Calu3 (cell line): ENCODE measurements at places on chromosomes 4 and X. TPM values are rescaled to one million over a fixed set of nuclear protein-coding genes. Genes with fewer than 3 reads are reported as not detected.
A peak's percentile ranks its signal among the peaks of the same experiment; 100 is the strongest.

Gene FAM47A
- not detected in 2 replicates for total RNA-seq

GRCh38 chr4:7910952-7911578 lies 28.6 kb downstream of the AFAP1 start:
- no peak for DNase-seq

Gene DCAF12L1
- not detected in 2 replicates for total RNA-seq

DNA sequence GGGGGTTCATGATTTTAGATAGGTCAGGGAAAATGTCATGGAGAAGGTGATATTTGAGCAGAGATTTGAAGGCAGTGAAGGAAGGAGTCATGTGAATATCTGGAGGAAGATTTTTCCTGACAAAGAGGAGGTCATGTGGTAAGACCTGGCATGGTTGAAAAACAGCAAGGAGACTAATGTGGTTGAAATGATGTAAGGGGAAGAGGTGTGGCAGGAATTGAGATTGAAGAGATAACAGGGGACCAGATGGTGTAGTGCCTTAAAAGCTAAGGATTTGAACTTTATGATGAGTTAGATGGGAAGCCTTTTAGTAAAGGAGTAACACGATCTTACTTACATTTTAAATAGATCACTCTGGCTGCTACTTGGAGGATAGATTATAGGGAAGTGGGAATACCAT lies 210.9 kb downstream of the RTL9 start:
- no peak for DNase-seq

Gene PNMA6F
- not detected in 2 replicates for total RNA-seq

- no peak for DNase-seq
Measured at GRCh38 chr4:11565899-11566298, 137.2 kb upstream of the HS3ST1 start.

- no peak for DNase-seq
Measured at GRCh38 chr4:112953262-112953661, 96.2 kb upstream of the ANK2 start.

DNA sequence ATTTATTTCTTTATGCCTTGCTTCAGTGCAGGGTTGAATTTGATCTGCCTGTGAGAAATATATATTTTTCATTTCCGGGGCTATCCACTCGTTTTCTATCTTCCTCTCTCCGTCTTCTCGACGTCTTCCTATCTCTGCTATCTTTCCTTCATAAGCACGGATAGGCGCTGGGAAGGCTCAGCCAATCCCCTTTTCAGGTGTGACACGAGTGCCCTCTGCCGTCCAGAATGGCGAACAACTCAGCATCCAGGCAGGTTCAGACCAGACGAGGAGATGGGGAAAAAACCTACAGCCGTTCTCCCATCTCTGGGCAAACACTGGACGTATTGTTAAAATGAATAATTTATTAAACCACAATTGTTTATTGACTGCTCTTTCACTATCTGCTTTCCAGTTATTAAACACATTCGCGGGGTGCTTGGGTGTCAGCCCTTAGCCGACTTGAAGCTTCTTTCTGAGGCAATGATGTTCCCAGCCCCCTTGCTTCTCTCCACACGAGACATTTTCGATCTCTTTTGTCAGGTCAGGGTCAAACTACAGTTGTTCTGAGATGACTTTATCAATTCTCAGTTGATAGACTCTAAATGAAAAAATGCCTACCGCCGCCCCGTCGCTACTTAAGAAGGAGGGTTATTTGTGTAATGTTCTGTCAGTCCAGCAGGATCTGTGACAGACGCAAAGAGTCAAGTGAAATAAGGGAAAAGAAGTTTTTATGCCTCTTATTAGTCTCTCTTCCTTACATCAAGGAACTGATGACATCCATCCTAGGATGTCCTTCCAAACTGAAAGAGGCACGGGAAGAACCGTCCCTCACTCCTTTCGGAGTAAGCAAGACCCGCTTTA lies 96.3 kb upstream of the NOCT start:
- DNase-seq = peak; percentile 79

DNA sequence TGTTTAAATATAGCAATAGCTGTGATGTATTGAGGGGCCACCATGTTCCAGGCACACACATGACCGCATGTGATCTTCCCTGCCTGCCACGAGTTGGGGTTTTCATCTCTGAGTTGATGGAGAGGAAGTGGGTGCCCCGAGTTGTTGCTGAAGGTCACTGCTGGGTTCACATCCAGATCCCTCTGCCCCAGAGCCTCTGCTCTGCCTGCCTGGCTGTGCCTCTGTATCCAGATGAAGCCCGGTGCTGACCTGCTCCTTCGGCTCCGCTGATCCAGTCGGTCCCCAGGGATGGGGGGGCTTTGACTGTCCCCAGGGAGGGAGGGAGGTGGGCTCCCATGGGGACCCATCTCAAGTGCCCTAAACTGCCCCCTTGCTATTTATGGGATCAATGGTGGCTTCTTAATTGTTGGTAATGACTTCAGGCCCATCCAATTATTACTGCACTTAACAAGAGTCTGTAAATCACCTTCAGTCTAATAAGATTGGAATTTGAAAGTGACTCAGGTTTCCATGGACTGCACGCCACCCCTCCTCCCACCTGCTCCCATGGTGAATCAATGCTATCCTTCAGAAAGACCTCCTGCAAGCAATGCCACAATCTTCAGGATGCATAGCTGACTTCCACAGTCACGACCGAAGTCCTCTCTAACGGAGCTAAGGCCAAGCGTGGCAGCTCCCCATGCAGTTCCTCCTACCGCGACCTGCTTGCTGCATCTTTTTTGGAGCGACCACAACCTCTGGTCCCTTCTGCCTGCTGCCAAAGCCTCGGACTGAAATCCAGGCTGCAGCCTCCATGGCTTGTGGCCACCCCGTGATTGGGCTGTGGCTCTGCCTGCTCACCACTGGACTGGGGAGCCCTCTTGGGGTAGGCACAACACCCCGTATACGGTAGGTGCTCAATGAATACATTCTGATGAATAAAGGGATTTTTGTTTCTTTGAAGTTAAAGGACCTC lies 73.1 kb downstream of the CPZ start:
- DNase-seq = no peak

- DNase-seq = no peak
Measured at GRCh38 chr4:94277534-94277933, 65.1 kb downstream of the HPGDS start.

DNA sequence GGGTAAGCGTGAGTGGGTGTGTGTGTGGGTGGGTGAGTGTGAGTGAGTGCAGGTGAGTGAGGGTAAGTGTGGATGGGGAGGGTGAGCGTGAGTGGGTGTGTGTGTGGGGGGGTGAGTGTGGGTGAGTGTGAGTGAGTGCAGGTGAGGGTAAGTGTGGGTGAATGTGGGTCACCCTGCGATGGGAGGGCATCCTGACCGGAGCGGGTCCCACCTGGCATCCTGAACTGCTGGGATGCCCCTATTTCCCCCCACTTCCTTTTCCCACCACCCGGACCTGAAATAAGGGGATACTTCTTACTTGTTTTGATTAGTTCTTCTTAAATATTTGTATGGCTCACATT lies 49.5 kb downstream of the ING2 start:
- no peak for DNase-seq

Gene PCDH18
- total RNA-seq = 0.24 and 0.49 TPM in 2 replicates

Gene PRKG2
- total RNA-seq = 0.76 and 1.5 TPM in 2 replicates

- DNase-seq = peak; percentile 61
Measured at GRCh38 chr4:76147454-76148141, 599 bp downstream of the NUP54 start.

Gene TMEM271
- not detected in 2 replicates for total RNA-seq

DNA sequence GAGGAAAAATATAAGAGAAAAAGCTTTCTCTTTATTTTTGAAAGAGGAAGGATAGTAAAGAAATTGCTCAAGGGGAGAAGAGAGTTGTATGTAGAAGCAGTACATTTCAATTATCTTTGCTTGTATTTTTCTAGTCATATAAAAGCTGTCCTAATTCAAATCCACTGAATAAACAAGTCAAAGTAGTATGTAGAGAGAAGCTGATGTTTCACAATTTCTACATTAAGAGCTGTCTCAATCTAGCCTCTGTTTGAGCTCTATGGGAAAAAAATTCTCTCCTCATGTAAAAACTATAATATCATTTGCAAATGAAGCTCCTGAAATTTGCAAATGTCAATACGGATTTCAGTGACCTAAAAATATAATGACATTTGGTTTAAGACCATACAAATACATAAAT lies 52.6 kb downstream of the CHM start:
- no peak for DNase-seq

- peak; percentile 8 for DNase-seq
Measured at GRCh38 chr4:20193141-20193936, 58.4 kb upstream of the SLIT2 start.

DNA sequence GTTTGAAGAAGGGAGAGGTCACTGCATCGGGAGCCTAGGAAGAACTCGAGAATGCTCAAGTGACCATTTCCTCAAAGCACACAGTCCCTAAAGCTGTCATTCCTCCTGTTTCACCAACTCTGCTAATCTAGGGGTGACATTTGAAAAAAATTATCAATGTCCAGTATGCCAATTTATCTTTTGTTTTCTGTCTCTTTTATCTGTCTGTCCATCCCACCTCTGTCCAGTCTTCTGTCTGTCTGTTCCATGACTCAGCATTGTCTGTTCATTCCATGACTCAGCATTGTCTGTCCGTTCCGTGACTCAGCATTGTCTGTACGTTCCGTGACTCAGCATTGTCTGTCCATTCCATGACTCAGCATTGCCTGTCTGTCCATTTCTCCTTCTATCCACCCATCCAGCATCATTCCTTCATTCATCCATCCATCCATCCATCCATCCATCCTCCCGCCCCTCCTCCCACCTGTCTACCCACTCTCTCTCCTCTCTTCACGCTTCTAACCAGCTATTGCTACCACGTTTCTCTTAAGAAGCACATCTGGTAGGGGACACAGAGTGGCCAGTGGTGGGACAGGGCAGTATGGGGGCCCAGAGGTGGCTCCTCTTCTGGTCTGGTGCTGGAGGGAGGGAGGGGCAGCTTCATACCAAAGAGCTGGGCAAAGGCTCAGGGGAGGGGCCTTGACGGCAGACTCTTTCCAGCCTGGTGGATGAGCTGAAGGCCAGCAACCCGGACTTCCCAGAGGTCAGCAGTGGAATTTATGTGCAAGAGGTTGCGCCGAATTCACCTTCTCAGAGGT lies 34.1 kb downstream of the HTRA3 start:
- no peak for DNase-seq

DNA sequence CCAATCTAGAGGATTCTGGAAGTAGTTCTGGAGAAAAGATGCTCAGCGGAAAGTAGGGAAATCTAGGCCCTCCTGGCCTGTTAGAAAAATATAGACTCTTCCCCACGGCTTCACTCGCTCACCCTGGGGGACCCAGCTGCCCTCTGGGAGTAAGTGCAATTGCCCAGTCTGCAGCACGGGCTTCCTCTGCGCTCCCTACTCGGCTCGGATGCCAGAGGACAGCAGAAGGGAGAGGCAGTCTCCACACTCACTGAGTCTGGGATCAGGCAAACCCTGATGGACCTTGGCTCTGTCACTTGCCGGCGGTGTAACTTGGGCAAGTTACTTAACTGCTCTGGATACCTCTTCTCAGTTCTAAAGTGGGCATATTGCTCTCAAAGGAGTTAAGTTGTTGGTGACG lies 2.1 kb downstream of the SHISA3 start:
- DNase-seq = no peak

- no peak for DNase-seq
Measured at GRCh38 chrX:105837232-105837631, 14.9 kb downstream of the NRK start.
